Smooth muscle cell of the brain vasculature (primary cell): ENCODE measurements at places on chromosomes 2 and 18.

DNA sequence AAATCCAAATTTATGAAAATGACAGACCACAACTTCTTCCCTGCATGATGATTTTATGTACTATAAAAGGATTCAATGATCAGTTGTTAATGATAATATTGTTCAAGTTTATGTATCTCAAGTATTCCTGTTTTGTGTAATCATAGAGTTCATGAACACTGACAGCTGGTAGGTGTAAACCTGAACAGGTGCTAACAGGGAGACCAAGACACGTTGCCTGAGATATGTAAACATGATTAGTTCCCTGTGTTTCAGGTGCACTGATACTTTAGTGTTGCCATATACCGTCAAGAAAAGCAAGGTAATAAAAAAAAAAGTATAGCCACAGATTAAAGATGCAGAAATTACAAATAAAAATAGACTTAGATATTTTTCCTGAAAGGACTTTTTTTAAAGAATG is 131.8 kb downstream of the BAZ2B start:
- no peak for DNase-seq

DNA sequence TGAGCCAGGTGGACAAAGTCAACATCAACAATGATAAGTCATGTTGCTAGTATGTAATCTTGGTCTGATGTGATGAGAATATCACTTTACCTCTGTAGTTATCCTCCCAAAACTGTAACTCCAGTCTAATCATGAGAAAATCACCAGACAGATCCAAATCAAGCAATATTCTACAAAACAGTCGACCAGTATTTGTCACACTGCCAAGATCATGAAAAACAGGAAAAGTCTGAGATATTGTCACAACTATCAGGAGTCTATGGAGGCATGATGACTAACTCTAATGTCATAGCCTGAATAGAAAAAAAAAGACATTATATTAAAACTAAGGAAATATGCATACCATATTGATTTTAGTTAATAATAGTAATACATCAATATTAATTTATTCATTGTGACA is 1883.3 kb upstream of the CELF4 start:
- no peak for DNase-seq

GRCh38 chr2:197672371-197672893 is 3.0 kb downstream of the RFTN2 start:
- DNase-seq, result no peak

- DNase-seq, result no peak
Observed at GRCh38 chr2:18831916-18832510, 242.6 kb upstream of the NT5C1B start.

DNA sequence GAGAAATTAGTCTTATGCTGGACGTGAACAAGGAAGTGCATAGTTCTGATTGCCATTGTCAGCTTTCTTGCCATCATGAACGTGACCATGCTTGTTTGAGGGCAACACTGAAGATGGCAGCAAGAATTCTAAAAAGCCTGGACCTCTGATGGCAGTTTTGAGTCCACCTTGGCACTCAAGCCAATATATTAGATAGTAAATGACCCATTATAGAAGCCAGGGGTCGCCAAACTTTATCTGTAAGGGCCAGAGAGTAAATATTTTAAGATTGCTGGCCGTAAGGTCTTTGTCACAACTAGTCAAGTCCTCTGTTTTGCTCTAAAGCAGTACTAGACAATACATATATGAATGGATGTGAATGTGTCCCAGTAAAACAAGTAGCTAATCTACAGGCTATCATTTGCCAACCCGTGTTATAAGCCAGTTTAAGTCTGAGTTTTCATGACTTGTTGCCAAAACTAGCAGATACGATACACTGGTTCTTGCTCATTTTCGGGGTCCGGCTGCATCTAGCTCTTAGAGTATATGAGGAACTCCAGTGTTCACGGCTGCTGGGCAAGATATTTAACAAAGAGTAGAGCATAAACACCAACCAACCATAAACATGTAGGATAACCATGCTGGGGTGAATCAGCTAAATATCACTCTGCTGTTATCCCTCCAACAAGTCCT is 73.1 kb upstream of the PELI1 start:
- no peak for DNase-seq

DNA sequence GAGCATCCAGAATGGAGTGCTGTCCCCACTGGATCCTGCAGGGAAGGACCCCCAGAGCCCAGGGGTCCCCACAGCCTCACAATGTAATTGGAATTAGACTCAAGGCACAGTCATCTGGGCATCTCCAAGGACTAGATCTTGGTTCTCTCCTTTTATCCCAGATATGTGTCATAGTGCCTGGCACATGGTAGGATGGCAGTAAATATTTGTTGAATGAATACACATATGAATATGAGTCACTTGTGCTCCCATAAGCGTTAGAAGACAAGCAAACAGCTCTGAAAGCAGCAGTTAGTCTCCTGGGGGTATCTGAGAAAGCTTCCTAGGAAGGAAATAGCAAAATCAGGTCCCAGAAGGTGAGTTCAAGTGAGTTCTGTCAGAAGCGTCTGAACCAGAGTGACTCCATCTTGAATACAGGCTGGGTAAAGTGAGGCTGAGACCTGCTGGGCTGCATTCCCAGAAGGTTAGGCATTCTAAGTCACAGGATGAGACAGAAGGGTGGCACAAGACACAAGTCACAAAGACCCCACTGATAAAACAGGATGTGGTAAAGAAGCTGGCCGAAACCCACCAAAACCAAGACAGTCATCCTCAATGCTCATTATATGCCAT is 234.1 kb upstream of the ID2 start:
- DNase-seq, result no peak

DNA sequence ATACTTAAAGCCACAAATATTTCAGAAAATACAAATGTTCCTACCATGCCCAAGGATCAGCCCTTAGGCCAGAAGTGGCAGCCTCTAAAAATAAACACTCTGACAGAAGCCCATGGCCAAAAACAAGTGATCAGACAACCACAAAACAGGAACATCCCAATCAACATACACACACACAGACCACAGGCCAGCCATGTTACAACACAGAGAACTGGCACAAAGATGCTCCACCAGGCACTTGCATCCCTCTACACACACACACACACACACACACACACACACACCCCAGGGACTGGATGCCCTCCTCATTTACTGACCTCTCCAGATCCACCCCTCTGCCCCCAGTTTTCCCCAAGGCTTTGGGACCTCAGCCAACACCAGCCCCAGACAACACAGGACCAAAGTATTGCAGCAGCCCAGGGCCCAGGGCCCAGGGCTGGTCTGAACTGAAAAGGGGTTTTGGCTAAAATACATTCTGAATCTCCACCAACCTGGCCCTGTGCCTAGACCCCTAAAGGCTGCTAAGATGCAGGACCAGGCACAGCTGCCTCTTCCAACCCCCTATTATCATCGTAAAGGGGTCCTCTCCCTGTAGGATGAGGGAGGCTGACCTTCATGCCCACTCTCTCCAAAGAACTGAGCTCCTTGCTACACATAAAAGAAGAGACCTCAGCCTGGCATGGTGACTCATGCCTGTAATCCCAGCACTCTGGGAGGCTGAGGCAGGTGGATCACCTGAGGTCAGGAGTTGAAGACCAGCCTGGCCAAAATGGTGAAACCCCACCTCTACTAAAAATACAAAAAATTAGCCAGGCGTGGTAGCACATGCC is 151.4 kb downstream of the TNS1 start:
- DNase-seq, result no peak

DNA sequence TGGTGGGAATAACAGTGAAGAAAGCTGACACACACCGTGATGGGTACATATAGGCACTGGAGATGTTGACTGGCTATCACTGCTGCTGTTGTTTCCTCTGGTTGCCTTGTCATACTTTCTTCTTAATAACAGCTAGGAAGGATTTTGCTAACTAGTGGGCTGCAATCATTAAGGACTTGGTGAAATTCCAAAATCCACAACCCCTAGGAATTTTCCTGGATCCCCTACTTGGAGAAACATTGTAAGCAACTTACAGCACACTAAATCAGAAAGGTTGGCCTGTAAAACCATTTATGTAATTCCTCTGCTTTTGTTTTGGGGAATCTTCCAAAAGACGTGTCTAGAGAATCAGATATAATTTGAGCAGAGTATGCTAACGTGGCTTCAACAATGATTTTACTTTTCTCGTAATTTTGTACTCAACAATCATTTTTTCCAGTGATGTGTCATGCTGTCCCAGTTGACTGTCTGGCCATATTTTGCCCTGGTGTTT is 8.0 kb upstream of the COL3A1 start:
- DNase-seq, result no peak

GRCh38 chr2:216578325-216578724 is 54.9 kb upstream of the IGFBP2 start:
- no peak for DNase-seq

- peak; percentile 74 for DNase-seq
Observed at GRCh38 chr2:163553601-163554000, 182.2 kb downstream of the FIGN start.

DNA sequence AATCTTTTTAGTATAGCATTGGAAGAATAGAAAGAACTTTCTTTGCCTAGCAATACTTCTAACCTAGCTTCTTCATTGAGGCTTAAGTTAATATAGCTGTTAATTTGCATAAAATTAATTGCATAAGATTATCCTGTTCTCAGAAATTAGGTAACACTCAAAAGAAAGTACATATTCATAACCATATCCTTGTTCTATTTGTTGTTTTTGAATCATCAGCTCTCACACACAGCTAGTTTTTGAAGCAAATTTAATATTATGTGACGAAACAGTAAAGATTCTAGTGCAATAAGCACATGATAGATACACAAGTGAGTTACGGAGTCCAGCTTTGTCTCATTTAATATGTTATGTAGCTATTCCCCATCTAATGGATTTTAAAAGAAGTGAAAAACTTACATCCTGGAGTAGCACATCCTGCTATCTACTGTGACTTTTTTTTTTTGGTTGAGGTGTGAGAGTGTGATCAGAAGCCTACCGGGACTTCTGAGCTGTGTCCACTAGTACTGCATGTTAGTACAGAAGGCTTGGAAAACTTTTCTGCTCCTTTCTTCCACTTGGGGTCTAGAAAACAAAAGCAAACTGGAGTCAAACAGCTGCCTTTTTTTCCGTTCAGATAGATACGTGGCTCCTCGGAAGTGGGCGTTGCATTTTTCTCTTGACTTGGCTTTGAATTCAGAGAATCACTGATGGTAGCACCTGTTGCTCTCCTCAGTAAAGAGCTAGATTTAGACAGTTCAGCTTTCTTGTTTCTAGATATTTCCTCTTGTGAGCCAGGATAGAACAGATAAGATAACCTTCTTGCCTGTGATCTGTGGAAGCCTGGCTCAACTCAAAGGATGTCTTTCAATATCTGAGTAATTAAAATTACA is 27.2 kb downstream of the KDM3A start:
- DNase-seq, result no peak

GRCh38 chr18:12645751-12646203 is 12.1 kb downstream of the SPIRE1 start:
- no peak for DNase-seq

DNA sequence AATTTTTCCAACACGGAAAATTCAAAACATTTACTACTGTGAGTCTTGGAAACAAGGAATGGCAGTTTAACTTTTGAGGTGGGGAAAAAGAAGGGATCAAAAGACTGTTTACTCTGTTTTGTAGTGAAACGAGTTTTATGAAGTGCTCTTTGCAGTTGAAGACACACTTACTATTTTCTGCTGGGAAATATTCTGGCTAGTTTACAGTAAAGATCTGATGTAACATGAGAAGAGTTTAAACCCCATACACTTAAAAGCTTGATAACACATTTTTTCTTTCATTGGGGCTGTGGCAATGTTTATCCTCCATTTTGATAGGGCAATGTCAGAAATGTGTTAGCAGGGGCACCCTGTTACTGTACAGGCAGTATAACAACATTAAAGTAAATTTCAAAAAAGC is 124.9 kb upstream of the SMAD7 start:
- DNase-seq, result no peak

DNA sequence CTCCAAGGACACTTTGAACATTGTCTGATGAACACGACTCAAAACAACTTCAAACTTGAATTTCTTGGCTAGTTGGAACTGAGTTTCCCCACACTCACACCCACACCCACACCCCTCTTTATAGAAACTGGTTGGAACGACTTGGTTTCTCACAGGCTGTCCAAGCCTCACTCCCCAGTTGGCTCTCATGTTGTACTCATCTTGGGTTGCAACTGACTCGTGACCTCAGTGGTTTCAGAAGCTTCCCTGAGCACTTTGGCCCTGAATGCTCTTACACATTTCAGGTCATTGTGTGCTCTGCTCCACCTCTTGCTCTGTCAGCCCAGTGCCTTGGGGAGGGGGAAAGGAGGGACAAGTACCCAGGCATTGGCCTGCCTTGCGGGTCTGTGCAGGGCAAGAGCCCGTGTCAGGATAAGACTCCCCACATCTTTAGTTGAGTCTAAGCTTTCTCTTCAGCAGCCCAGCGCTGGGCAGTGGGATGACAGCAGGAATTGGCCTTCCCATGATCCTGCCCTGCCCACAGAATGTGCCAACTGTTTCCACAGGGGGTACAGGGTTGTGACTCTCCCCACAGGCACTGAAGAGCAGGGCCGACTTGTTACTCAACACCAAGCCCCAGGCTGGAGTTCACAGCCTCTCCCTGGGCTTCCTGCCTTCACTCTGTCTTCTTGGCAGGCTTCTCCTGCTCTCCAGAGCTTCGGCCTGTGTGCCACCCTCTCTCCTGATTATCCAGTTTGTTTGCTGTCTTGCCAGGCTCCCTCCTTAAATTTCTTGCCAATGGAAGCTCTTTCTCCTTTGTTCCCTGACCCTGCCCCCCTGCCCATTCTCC is 104.6 kb downstream of the RTN4 start:
- peak; percentile 26 for DNase-seq

- no peak for DNase-seq
Observed at GRCh38 chr2:61396005-61396404, 74.9 kb downstream of the USP34 start.

- DNase-seq, result no peak
Observed at GRCh38 chr2:190186238-190186637, 123.7 kb upstream of the MSTN start.

DNA sequence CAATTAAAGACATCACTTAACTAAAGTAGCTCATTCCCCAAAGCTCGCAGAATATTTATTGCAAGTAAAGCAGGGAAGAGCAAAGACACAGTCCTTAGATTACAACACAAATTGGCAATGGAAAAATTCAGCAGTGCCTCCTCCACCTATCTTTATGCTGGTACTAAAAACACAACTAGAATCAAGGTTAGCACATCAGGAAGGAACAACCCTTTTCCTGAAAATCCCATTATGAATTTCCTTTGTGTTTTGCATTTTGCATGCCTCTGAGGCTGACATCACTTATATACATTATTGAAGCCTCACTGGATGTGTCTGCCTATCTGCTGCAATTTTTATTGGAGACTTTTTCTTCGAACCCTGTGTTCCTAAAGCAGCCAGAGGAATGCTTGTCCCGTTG is 193.8 kb upstream of the STK17B start:
- DNase-seq, result no peak

- DNase-seq, result no peak
Observed at GRCh38 chr2:120826716-120827410, 91.2 kb downstream of the GLI2 start.

- no peak for DNase-seq
Observed at GRCh38 chr2:7508296-7508943, 591.2 kb downstream of the RNF144A start.

GRCh38 chr2:89821455-89821945 is 1130.0 kb downstream of the RPIA start:
- no peak for DNase-seq
